ENCODE measurements at places on chromosomes 4 and X. TPM values are rescaled to one million over a fixed set of nuclear protein-coding genes. Genes with fewer than 3 reads are reported as not detected.

The CT45A1 gene
- not detected for total RNA-seq

The CLCN4 gene
- total RNA-seq, result 10.1 TPM

The MAGEA8 gene
- total RNA-seq, result not detected

The FRMPD3 gene
- total RNA-seq, result not detected

The SSX4 gene
- total RNA-seq, result not detected

The SRPX gene
- total RNA-seq, result 1,799 TPM

The CEP135 gene
- total RNA-seq, result 5.8 TPM

The EMCN gene
- 6.7 TPM for total RNA-seq

The HTR2C gene
- not detected for total RNA-seq

The NEXMIF gene
- not detected for total RNA-seq

The TASL gene
- total RNA-seq, result not detected

The TMEM35A gene
- 0.32 TPM for total RNA-seq

The CEP44 gene
- total RNA-seq, result 9.6 TPM

The TIGD4 gene
- total RNA-seq, result 0.16 TPM

The IL2 gene
- total RNA-seq, result not detected

The FGB gene
- not detected for total RNA-seq

The ADH6 gene
- 0.16 TPM for total RNA-seq

The RNF175 gene
- total RNA-seq, result not detected

The HMX1 gene
- total RNA-seq, result not detected

The FAT4 gene
- total RNA-seq, result 27.2 TPM

The AKAP14 gene
- not detected for total RNA-seq

All from cardiac atrium fibroblast (primary cell).